ENCODE measurements at places on chromosomes 2 and 18.

DNA sequence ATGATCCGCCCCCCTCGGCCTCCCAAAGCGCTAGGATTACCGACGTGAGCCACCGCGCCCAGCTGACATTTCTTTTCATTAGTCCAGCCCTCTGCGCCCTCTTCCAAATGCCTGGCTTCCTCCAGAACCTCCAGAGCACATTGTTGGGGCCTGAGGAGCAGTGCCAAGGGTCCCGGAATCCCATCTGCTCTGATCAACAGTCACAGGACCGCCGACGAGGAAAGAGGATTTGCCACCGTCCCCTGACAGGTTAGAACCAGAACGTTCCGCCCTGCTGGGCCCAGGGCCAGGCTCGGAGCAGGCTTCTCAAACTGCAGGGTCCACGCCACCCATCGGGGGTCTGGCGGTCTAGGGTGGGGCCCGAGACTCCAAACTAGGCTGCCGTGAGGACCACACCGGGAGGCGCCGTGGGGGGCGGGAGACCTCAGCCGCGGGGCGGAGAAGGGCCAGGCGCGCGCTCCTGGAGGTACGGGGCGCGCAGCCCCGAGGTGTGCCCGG is 36.9 kb upstream of the ITM2C start:
- DNase-seq = no peak

DNA sequence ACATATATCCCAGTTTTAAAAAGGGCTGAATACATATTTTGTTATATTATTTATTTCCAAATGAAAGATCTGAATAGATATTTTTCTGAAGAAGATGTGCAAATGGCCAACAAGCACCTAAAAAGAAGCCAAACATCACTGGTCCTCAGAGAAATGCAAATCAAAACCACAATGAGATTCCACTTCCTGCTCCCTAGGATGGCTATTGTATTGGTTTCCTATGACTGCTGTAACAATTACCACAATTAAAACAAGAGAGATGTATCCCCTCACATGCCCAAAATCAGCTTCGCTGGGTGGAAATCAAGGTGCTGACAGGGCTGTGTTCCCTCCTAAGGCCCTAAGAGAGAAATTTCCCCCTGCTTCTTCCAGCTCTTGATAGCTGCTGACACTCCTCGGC is 23.2 kb downstream of the ABCB11 start:
- no peak for DNase-seq

DNA sequence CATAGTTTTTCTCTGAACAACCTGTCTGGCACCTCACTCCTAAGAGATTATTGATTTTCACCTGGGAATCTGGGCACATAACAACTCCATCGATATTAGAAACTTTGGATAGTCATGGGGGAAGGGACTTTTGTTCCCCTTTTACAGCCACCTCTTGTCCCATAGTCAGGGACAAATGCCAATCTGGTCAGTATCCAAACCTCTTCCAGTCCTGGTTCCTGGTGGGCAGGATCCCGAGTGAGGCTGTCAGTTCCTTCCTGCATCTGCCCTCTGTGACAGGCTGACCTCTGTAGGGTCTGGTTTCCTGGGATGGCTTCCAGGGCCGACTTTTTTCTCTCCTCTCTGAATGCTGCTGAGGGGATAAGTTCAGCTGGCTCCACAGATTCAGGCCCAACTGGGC is 11.0 kb downstream of the KIF5C start:
- DNase-seq = no peak

DNA sequence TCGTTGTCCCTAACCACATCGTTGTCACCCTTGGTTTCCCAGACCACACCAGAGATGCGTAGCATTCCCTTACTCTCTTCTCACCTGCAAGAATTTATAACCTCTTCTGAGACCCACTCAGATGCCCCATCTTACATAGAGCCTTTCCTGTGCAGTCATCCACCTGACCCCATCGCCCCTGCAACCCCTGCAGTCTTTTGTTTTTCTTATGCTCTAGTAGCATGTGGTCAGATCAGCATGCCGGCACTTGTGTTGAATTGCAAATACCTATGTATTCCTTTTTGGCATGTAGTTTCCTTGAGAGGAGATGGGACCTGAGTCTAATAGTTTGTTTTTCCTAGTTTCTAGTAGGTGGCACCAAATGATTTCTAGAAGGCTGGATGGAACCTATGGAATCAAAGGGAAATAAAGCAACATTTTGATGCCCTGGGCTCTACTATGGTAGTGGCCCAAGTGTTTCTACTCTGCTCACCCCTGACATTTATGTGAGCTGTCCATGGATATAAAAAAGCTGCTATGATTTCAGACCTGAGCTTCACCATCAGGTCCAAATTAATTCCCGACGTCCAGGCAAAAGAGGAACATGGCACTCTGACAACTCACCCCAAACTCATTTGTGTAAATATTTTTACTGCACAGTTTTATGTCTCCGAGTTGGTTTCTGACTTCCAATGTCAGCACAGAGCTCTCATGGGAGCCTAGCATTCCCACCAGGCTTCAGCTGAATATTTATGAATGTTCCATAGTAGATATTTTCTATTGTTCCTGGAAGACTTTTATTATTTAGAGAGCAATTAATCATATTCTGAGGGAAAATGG is 143.6 kb downstream of the RNF144A start:
- no peak for DNase-seq

DNA sequence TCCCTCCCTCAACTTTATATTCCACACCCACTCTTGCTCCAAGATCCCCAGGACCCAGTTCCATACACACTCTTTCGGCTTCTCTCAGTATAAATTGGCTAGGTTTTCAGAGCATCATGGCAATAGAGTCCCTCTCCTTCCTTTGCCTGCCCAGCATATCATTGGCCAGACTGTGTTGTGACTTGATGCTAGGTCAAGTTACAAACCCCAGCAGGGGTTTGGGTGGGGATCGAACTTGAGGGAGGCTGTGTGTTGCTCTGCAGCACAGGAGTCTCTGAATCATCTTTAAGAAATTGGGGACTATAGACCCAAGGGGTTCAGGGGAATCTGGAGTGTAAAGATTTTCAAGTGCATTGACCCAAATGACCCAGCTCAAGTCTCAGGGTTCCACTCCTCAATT is 477.5 kb upstream of the MEIS1 start:
- DNase-seq = no peak

DNA sequence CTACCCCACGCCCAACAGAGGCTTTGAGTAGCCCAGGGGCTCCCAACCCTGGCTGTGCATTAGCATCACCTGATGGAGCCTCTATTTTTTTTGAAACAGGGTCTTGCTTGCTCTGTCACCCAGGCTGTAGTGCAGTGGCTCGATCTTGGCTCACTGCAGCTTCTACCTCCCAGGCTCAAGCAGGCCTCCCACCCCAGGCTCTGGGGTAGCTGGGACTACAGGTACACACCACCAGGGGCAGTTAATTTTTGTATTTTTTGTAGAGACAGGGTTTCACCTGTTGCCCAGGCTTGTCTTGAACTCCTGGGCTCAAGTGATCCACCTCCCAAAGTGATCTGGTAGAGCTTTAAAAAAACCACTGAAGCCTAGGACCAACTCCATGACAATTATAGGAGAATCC is 394.8 kb upstream of the ATP5MC3 start:
- DNase-seq = no peak

DNA sequence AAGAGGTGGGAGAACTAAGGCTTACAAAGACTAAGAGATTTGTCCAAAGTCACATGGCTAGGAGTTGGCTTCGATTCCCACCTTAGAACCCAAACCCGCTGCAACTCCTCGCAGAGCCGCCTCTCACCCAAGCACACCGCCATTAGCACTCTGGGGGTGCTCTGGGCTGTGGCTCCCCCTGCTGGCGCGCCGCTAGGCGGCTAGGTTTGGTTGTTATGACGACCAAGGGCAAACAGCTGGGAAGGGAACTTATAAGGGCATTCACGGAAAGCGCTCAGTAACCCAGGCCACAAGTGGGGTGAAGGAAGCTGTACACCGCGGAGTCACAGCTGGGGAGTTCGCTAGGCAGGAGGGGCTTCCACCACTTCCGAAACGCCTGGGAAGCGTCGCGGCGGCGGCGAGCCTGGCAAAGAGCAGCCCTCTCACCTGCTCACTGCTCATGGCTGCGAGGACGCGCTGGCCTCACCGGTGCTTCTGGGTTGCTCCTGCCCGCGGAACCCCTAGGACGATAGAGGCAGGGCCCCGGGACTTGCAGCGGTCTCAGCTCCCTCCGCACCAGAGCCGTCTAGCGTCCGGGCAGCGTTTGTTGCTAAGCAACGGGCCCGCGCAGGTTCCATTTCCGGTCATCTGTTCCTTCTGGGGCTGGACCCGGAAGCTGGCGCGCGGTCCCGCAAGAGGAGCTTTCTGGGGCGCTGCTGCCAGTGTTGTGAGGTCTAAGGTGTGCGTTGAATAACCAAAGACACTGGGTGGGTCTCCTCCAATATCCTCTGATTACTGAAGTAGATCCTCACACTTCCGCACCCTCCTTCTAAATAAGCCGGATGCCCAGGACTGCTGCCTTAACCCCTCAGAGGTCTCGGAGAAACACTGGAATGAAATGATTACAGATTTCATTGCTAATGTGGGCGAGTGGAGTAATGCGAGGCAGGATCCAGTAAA is at the start of gene DNAH7:
Gene DNAH7, minus strand, starts transcription at position 567 of the 939 bp plus-strand sequence. Its CDS starts 126 bp downstream, at position 441.
- peak; percentile 68 for DNase-seq

DNA sequence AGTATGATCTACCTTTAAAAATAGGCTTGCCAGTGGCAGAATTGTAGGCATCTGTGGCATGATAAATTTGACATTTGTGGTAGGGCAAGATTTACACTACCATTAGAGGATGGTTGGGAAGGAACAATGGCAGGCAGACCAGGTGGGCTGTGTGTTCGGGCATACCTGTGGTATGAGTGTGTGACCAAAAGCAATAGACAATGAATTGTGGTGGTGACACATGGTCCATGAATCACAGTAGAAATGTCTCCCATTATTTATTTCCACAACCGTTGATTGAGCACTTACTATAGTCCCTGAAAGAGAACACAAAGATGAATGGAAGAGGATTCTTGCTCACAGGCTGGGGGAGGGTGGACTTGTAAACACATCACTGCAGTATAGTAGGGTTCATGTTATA is 29.9 kb upstream of the RUFY4 start:
- DNase-seq = no peak

GRCh38 chr2:57536535-57537231 is 509.9 kb upstream of the VRK2 start:
- no peak for DNase-seq

DNA sequence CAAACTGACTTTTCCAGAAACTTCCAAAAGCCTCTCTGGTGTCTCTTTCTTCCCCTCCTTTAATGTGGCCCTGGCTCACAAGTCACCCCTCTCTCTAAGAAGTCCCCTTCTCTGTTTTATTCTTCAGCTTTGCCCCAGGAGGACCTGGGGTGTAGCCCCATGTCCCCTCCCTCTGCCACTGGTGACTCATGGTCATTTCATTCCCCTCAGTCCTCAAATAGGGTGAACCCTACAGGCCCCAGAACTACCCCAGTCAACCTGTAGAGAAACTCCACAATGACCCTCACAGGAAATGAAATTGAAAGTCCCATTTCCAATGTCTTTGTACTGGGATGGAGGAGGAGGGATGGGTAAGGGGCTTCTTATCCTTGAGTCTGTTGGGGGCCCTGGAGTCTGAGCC is 6.2 kb upstream of the SPEG start:
- DNase-seq = no peak

DNA sequence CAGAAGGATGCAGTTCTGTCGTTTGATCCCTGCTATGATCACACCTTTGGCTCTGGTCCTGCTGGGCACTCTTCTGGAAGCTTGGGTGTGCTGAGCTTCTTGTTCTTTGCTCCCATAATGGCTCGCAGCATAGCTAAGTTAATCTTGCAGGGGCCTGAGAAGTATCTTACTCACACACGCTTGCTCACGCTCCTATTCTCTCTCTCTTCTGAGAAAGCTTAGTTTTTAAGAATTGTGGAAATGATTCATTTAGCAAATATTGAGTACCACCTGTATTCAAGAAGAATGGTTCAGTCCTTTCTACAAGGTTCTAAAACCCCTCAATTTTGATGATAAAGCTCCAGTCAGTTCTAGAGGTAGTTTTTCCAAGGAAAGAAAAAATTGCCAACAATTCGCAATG is 40.6 kb downstream of the XRCC5 start:
- no peak for DNase-seq

GRCh38 chr18:67954594-67954993 is 438.1 kb upstream of the DSEL start:
- no peak for DNase-seq

DNA sequence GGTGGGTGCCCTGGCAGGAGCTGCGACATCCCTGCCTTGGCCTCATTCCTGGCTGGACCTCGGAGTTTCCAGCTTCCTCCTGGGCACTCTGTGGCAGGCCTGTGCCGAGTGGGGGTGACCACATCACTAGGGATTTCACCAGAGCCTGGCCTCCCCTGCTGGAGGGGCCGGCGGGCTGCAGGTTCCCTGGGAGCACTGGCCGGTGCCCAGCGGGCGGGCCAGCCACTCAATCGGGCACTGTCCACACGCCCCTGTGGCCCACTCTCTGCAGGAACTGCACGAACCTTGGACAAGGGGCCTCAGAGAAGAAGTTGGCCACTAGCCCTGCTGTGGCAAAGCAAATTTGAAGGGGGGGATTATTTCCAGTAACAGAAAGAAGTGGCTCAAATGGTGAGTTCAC is 110.7 kb upstream of the APCDD1 start:
- no peak for DNase-seq

- peak; percentile 37 for DNase-seq
These were observed 132.5 kb upstream of the EPAS1 start for GRCh38 chr2:46164529-46165301.

All from gastrocnemius medialis (tissue), 4 donors.